ENCODE measurements at places on chromosomes 2 and 18. TPM values are rescaled to one million over a fixed set of nuclear protein-coding genes. Genes with fewer than 3 reads are reported as not detected.

The PROKR1 gene
- 2.1 TPM for total RNA-seq

The NIF3L1 gene
- total RNA-seq: 79.8 TPM

The ASAP2 gene
- 26.1 TPM for total RNA-seq

The SLC5A7 gene
- total RNA-seq: 0.04 TPM

The SLC4A3 gene
- 0.88 TPM for total RNA-seq

DNA sequence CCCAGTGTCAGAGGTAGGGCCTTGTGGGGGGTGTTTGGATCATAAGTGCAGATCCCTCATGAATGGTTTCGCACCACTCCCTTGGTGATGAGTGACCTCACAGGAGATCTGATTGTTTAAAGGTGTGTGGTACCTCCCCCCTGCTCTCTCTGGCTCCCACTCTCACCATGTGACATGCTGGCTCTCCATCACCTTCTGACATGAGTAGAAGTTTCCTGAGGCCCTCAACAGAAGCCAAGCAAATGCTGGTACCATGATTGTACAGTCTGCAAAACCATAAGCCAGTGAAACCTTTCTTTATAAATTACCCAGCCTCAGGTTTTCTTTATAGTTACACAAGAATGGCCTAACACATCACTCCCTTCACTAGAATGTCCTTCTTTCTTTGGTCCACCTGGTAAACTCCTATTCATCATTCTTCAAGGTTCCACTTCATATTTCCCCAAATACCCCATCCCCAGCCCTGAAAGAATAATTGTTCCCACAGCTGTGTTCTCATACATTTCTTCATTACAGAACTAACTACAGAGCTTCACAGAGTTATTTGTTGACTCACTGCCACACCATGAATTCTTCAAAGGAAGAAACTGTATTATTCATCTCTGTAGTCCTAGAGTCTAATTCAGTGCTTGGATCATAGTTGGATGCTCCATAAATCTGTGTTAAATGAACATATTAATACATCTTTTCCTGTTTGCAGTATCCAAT lies 81.2 kb upstream of the STK17B start:
- H3K36me3 ChIP-seq: no peaks in the 10 kb centered on the region
- no peak for DNase-seq
- no peaks in the 10 kb centered on the region for H3K4me1 ChIP-seq
- H3K27me3 ChIP-seq: no peaks in the 10 kb centered on the region
- no peak overlapping the region for H3K4me3 ChIP-seq

DNA sequence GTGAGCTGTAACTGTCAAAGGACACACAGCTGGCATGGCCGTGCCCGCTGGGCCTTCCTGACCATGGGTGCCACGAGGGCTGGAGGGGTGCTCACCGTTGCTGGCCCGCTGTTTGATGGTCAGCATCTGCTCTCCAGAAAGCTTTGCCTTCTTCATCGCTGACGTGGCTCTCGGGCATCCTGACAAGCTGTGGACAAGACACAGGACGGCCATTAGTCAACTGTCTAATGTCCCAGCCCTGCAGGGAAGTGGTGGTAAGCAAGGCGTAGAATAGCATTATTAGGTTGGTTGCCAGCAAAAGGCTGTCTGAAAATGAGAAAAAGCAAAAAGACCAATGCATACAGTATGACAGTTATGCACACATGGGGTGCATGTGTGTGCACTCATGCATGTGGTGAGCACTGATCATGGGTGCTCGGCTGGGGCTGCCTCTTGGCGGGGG lies 64.7 kb upstream of the PXDN start:
- H3K27ac ChIP-seq: no peak overlapping the region
- no peak for DNase-seq

DNA sequence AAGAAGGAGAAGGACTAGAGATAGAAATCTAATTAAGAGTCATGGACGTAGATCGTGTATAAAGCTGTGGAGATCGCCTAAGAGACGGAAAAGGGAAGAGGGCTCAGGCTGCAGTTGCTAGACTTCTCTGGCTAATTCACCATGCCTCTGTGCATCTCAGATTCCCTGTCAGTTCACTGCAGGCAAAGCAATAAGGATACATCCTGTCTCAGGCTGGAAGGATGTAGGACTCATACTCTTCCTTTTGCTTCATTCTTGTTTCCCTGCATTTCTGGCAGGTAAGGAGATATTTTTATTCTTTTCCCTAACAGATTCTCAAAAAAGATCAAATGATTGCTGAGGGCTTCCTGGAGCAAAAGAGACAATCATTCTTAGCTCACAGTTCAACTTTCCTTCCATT lies 112.5 kb downstream of the AP1S3 start:
- no peaks in the 10 kb centered on the region for H3K36me3 ChIP-seq
- no peaks in the 10 kb centered on the region for H3K27me3 ChIP-seq
- H3K4me1 ChIP-seq: peaks cover 19% of the 10 kb centered on the region
- no peak overlapping the region for H3K4me3 ChIP-seq
- no peak overlapping the region for H3K27ac ChIP-seq

GRCh38 chr2:47869859-47870595 lies 36.3 kb downstream of the FBXO11 start:
- peaks cover 14% of the 10 kb centered on the region for H3K4me1 ChIP-seq
- no peak overlapping the region for H3K4me3 ChIP-seq
- no peak overlapping the region for H3K27ac ChIP-seq
- H3K27me3 ChIP-seq: no peaks in the 10 kb centered on the region
- H3K36me3 ChIP-seq: peaks cover 3% of the 10 kb centered on the region
- DNase-seq: peak; percentile 65

DNA sequence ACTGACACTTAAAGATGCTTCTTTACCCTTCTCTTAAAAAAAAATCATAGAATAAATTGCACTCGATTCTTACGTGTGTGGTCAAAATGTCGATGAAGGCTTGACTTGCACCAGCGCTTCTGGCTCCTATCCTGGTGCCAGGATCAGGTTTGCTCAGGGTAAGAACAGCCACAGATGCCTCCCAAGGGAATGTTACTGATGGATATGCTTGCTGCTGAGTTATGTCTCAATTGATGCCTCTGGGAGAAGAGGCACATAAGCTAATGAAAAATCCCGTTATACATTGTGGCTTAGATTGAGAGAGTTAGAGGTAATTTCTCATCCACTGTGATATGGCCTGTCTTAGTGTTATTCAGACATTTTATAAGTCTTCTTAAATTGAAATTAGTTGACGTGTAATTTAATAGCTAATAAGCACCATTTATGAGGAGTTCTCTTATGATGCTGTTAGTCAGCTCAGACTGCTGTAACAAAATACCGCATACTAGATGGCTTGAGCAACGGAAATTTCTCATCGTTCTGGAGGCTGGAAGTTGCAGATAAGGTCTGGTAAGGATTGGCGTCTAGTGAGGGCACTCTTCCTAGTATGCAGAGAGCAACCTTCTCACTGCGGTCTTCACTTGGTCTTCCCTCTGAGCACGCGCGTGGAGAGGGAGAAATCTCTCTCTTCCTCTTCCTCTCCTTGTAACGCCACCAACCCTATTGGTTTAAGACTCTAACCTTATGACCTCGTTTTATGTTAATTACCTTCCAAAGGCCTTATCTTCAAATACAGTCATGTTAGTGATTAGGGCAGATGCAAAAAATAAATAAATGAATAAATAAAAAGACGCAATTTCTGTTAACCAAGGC lies 116.6 kb upstream of the NOSTRIN start:
- H3K27me3 ChIP-seq: no peaks in the 10 kb centered on the region
- H3K27ac ChIP-seq: no peak overlapping the region
- H3K4me1 ChIP-seq: peaks cover 20% of the 10 kb centered on the region
- no peak for DNase-seq
- no peaks in the 10 kb centered on the region for H3K36me3 ChIP-seq

- no peak for DNase-seq
- no peak overlapping the region for H3K4me3 ChIP-seq
- H3K27ac ChIP-seq: no peak overlapping the region
- peaks cover 14% of the 10 kb centered on the region for H3K4me1 ChIP-seq
- no peaks in the 10 kb centered on the region for H3K27me3 ChIP-seq
Observed at GRCh38 chr2:101790416-101790815, 92.9 kb downstream of the MAP4K4 start.

DNA sequence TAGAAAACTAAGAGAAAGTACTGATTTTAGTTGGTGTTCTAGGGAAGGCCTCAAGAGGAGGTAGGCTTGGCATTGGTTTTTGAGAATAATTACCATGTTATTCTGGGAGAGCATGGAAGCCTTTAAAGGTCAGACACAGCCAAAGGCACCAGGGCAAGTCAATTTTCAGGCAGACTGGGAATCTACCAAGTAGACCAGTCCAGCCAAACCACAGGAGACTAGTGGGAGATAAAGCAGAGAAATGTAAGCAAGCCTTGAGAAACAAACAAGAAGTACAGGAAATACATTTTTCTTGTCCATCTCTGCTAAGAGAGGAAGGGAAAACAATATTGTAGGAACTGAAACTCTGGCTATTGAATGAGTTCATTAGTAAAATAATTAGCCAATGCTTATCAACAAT lies 5.5 kb upstream of the CCDC68 start:
- H3K27me3 ChIP-seq: peaks cover 7% of the 10 kb centered on the region
- no peak overlapping the region for H3K27ac ChIP-seq
- no peaks in the 10 kb centered on the region for H3K4me1 ChIP-seq
- no peaks in the 10 kb centered on the region for H3K36me3 ChIP-seq
- DNase-seq: no peak

- no peaks in the 10 kb centered on the region for H3K27me3 ChIP-seq
- no peak overlapping the region for H3K4me3 ChIP-seq
- H3K4me1 ChIP-seq: peaks cover 3% of the 10 kb centered on the region
- no peaks in the 10 kb centered on the region for H3K36me3 ChIP-seq
- H3K27ac ChIP-seq: no peak overlapping the region
Observed at GRCh38 chr2:173511357-173511756, 156.7 kb downstream of the CDCA7 start.

DNA sequence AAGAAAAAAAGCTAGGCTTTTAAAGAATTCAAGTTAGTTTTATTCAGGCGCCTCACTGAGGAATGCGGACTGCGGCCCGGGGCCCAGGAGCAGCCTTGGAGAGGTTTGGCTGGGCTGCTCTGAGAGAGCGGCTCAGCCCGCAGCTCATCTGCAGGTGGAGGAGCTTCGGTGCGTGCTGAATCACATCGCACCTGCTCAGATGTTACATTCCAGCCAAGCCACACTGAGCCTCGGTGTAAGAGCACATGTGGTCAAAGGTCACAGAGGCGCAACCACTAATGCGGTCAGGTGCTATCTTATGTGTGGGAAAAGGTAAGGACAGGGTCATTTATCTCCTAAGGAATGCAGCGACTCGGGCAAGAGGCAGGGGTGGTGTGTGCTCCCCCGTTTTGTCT lies 17.1 kb upstream of the CNDP1 start:
- DNase-seq: no peak
- no peaks in the 10 kb centered on the region for H3K27me3 ChIP-seq
- H3K4me1 ChIP-seq: no peaks in the 10 kb centered on the region
- H3K36me3 ChIP-seq: no peaks in the 10 kb centered on the region
- H3K27ac ChIP-seq: no peak overlapping the region

GRCh38 chr2:148124271-148124670 lies 103.4 kb downstream of the MBD5 start:
- DNase-seq: no peak
- H3K27me3 ChIP-seq: no peaks in the 10 kb centered on the region
- no peaks in the 10 kb centered on the region for H3K4me1 ChIP-seq
- no peaks in the 10 kb centered on the region for H3K36me3 ChIP-seq
- no peak overlapping the region for H3K4me3 ChIP-seq

DNA sequence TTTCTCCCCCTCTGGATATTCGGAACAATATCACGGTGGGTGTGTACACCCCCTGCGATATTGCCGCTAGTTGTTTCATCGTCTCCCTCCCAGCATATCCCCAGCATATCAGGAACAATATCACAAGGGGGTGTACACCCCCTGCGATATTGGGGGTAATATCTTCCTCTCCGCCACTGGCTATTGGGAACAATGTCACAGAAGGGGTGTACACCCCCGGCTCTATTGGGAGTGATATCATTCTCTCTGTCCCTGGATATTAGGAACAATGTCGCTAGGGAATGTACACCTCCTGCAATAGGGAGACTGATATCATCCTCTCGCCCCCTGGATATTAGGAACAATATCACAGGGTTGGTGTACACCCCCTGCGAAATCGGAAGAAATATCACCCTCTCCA lies 1932.0 kb downstream of the SUCLG1 start:
- H3K27ac ChIP-seq: no peak overlapping the region
- H3K4me3 ChIP-seq: no peak overlapping the region
- no peaks in the 10 kb centered on the region for H3K36me3 ChIP-seq
- DNase-seq: no peak
- no peaks in the 10 kb centered on the region for H3K4me1 ChIP-seq
- H3K27me3 ChIP-seq: no peaks in the 10 kb centered on the region

DNA sequence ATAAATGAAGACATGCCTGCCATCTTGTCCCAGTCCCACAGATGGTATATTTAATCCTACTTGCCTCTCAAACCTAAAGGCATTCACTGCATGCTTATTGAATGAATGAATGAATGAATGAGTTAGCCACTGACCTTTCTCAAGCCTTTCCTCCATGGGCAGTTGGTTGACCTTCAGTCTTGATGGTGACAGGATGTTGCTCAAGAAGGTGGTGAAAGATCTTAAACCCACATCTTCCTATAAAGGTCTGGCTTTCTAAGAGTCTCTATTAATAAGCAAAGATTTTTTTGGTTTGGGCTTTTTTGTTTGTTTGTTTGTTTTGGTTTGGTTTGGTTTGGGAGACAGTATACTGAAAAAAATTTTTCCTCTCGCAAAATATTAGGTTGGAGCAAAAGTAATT lies 41.7 kb downstream of the KIAA2012 start:
- DNase-seq: no peak
- no peak overlapping the region for H3K27ac ChIP-seq
- H3K4me1 ChIP-seq: peaks cover 7% of the 10 kb centered on the region
- no peaks in the 10 kb centered on the region for H3K27me3 ChIP-seq

- H3K36me3 ChIP-seq: no peaks in the 10 kb centered on the region
- no peaks in the 10 kb centered on the region for H3K4me1 ChIP-seq
- no peak overlapping the region for H3K27ac ChIP-seq
- peak; percentile 36 for DNase-seq
Observed at GRCh38 chr2:70552501-70553333, 909 bp downstream of the TGFA start.

DNA sequence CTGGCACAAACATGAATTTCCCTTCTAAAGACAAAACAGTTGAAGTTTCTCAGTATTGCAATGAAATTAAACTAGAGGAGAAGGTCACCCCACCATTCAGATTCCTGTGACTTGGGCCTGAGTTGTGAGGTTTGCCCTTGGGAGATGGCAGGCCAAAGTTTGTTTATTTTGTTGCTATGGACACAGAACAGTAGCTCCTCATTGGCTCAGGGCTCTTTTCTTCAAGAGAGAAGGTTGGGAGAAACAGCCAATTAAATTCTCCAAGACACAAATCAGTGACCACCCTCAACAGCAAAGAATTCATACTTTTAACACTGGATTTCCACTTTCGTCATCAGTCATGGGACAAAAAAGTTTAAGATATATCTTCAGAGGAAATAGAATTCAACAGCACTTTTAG lies at the start of gene FLACC1:
Gene FLACC1 (minus strand): TSS at position 125 of the 400 bp plus-strand sequence. CDS start 5,941 bp downstream, outside the sequence.
- no peaks in the 10 kb centered on the region for H3K4me1 ChIP-seq
- H3K36me3 ChIP-seq: no peaks in the 10 kb centered on the region
- no peak within 1 kb of the TSS for H3K4me3 ChIP-seq
- DNase-seq: peak; percentile 65
- H3K27ac ChIP-seq: no peak within 1 kb of the TSS
- H3K27me3 ChIP-seq: no peaks in the 10 kb centered on the region

GRCh38 chr18:31046916-31047315 lies 4.4 kb upstream of the DSC3 start:
- H3K27ac ChIP-seq: no peak overlapping the region
- no peak for DNase-seq
- H3K27me3 ChIP-seq: peaks cover 40% of the 10 kb centered on the region
- no peaks in the 10 kb centered on the region for H3K4me1 ChIP-seq

- no peak overlapping the region for H3K27ac ChIP-seq
- H3K36me3 ChIP-seq: no peaks in the 10 kb centered on the region
- no peak for DNase-seq
- H3K4me3 ChIP-seq: no peak overlapping the region
Observed at GRCh38 chr2:134360745-134361487, 107.0 kb downstream of the MGAT5 start.

GRCh38 chr2:221100467-221101089 lies 471.5 kb downstream of the EPHA4 start:
- peaks cover 13% of the 10 kb centered on the region for H3K4me1 ChIP-seq
- peak; percentile 58 for DNase-seq
- H3K36me3 ChIP-seq: no peaks in the 10 kb centered on the region
- H3K4me3 ChIP-seq: no peak overlapping the region

All from neural progenitor cell (in vitro differentiated cells).